ENCODE measurements at places on chromosomes 5 and 9.
A peak's percentile ranks its signal among the peaks of the same experiment; 100 is the strongest.

GRCh38 chr9:95512709-95513095 lies 4.1 kb downstream of the PTCH1 start:
- H3K4me3 ChIP-seq, result peak overlapping the region; percentile 11
- no peak overlapping the region for H3K27ac ChIP-seq
- H3K36me3 ChIP-seq, result peaks cover 6% of the 10 kb centered on the region
- DNase-seq, result no peak
- H3K27me3 ChIP-seq, result peaks cover 68% of the 10 kb centered on the region

DNA sequence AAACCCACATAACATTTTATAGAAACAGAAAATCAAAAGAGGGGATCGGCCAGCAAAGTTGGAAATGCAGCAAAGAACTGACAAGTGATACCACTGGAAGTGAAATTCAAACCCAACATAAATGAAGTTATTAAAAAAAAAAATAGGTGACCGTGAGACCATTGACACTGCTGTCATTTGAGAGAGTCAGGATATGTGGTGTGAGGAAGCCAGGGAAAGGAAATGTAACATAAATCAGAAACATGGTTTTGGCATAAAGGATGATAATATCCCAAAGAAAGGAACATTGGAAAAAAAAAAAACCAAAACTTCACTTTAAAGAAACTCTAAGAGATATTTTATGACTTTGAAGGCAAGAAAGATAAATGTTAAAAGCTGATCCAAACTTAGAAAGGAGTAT lies 312.4 kb upstream of the PIK3R1 start:
- no peak for DNase-seq
- no peak overlapping the region for H3K27ac ChIP-seq
- no peaks in the 10 kb centered on the region for H3K4me1 ChIP-seq
- H3K27me3 ChIP-seq, result no peaks in the 10 kb centered on the region

DNA sequence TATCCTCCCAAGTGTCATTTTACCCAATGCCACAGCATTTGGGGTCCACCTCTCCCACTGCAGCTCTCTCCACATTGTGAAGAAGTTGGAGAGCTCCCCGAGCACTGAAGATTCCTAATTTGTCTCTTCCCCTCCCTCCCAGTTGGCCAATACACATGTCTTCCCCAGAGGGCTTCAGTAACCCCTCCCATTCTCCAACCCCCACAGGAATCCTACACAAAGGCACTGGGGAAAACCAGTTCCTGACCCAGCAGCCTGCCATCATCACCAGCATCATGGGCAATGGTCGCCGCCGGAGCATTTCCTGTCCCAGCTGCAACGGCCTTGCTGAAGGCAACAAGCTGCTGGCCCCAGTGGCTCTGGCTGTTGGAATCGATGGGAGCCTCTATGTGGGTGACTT lies 87.3 kb upstream of the WWC1 start:
- H3K27me3 ChIP-seq, result peaks cover 3% of the 10 kb centered on the region
- H3K36me3 ChIP-seq, result no peaks in the 10 kb centered on the region
- H3K4me3 ChIP-seq, result no peak overlapping the region
- H3K4me1 ChIP-seq, result no peaks in the 10 kb centered on the region
- DNase-seq, result no peak

- peaks cover 15% of the 10 kb centered on the region for H3K4me1 ChIP-seq
- peaks cover 2% of the 10 kb centered on the region for H3K36me3 ChIP-seq
- no peak overlapping the region for H3K27ac ChIP-seq
- peak; percentile 12 for DNase-seq
Measured at GRCh38 chr9:95626885-95627558, 110.3 kb upstream of the PTCH1 start.

DNA sequence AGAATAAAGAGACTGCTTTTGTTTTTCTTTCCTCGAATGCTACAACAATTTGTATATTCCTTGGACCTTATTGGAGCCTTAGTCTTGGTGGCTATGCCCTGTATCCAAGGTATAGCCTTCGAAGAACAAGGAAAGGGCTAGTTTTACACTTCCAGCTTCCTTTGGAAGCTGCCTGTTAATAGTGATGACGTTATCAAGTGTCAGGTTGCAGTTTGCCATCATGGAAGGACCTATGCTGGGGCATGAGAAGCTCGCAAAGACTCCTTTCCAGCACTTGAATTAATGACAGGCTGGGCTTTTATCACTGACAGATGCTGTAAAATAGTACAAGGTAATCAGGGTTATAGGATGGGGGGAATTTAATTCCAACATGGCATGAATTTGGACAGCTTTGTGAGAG lies 157.9 kb downstream of the KDM4C start:
- DNase-seq, result no peak
- peaks cover 16% of the 10 kb centered on the region for H3K4me1 ChIP-seq
- no peak overlapping the region for H3K27ac ChIP-seq
- no peak overlapping the region for H3K4me3 ChIP-seq

DNA sequence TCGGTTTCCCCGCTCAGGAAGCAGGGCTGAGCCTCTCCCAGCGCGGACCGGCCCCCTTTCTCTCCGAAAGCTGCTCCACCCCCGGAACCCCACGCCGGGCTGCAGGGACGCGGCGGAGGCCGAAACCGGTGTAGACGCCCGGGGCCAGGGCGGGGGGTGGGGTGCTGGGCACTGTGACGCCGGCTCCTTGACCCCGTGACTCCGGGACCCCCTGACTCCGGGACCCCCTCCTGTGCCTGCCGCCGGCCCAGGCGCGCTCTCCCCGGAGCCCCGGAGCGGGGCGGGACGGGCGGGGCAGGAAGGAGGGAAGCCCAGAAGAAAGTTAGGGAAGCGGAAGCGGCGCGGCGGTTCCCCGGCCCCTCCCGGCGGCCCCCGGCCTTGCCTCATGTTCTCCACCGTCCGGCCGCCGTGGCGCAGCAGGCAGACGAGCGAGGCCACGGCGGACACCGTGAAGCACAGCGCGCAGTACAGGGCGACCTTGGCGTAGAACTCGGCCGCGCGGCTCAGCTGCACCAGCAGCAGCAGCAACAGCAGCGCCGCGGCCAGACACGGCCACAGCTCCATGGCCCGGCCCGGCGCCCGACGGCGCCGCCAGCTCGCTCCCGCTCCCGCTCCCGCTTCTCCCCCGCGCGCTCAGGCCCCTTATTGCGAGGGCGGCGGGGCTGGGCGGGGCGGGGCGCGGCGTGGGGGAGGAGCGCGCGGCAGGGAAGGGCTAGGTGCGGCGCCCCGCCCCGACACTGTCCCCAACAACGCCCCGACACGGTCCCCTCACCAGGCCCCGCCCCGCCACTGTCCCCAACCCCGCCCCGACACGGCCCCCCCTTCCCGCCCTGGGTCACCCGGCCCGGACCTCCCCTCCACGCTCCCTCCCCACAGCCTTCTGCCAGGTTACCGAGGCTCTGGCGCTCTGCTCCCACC lies at the start of gene AGPAT2:
Gene AGPAT2, minus strand, starts transcription at position 664 of the 918 bp plus-strand sequence. Its CDS starts 100 bp downstream, at position 564.
- H3K4me3 ChIP-seq, result peak within 1 kb of the TSS; percentile 75
- peaks cover 4% of the 10 kb centered on the region for H3K27me3 ChIP-seq
- peak within 1 kb of the TSS; percentile 68 for H3K27ac ChIP-seq
- H3K36me3 ChIP-seq, result no peaks in the 10 kb centered on the region
- peaks cover 5% of the 10 kb centered on the region for H3K4me1 ChIP-seq

- no peak for DNase-seq
- H3K4me3 ChIP-seq, result no peak overlapping the region
- H3K4me1 ChIP-seq, result no peaks in the 10 kb centered on the region
- H3K36me3 ChIP-seq, result no peaks in the 10 kb centered on the region
- H3K27me3 ChIP-seq, result no peaks in the 10 kb centered on the region
Measured at GRCh38 chr5:775961-776861, 8.3 kb downstream of the ZDHHC11B start.

DNA sequence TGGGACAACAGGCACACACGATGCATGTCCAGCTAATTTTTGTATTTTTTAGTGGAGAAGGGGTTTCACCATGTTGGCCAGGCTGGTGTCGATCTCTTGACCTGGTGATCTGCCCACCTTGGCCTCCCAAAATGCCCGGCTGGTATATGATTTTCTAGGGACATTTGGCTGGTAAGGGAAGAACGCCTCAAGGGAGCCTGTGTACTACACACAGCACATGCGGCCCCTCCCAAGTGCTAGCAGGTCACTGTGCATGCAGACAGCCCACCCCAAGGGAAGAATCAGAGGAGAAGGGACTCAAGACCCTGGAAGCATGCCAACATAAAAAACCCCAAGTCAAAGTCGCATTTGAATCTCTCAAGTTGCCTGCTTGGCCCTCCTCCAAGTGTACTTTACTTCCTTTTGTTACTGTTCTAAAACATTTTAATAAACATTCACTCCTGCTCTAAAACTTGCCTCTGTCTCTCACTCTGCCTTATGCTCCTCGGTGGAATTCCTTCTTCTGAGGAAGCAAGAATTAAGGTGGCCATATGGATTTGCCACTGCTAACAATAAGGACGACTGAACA lies 24.3 kb upstream of the OTULINL start:
- no peak for DNase-seq
- H3K4me3 ChIP-seq, result no peak overlapping the region
- H3K27me3 ChIP-seq, result peaks cover 2% of the 10 kb centered on the region

GRCh38 chr5:38104497-38105230 lies 153.7 kb upstream of the EGFLAM start:
- H3K36me3 ChIP-seq, result no peaks in the 10 kb centered on the region
- no peak overlapping the region for H3K27ac ChIP-seq
- H3K4me1 ChIP-seq, result peaks cover 1% of the 10 kb centered on the region
- H3K4me3 ChIP-seq, result no peak overlapping the region

- H3K4me1 ChIP-seq, result peaks cover 58% of the 10 kb centered on the region
- peak; percentile 91 for DNase-seq
- no peak within 1 kb of the TSS for H3K4me3 ChIP-seq
- H3K27me3 ChIP-seq, result peaks cover 3% of the 10 kb centered on the region
- peaks cover 27% of the 10 kb centered on the region for H3K36me3 ChIP-seq
- peak within 1 kb of the TSS; percentile 90 for H3K27ac ChIP-seq
Measured at GRCh38 chr9:114681594-114682332, at the start of gene TEX48. TEX48 (minus strand) TSS chr9:114682192; CDS start chr9:114671723, 10,469 bp downstream.

- H3K4me1 ChIP-seq, result no peaks in the 10 kb centered on the region
- H3K27ac ChIP-seq, result no peak overlapping the region
- H3K36me3 ChIP-seq, result no peaks in the 10 kb centered on the region
- no peaks in the 10 kb centered on the region for H3K27me3 ChIP-seq
Measured at GRCh38 chr5:51806677-51807076, 423.4 kb downstream of the ISL1 start.

GRCh38 chr5:150001660-150002486 lies 1.3 kb downstream of the HMGXB3 start:
- no peaks in the 10 kb centered on the region for H3K27me3 ChIP-seq
- peak overlapping the region; percentile 96 for H3K27ac ChIP-seq
- DNase-seq, result peak; percentile 80
- peaks cover 34% of the 10 kb centered on the region for H3K36me3 ChIP-seq

DNA sequence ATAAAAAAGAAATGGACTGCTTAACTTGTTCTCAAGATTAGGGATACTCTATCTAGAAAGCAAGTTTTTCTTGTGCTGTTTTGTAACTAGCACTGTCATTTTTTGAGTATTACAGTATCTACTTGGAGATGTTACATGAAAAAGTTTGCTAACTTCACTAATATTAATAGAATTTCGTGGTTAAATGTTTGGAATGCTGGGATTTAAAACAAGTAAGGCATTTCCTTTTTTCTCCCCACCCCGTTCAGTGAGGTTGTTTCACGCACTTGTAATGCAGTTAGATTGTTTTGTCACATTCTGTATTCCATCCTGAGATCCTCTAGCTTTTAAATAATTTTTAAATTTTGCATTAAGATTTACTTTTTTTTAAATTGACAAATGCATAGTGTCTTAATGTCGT lies 20.0 kb upstream of the TEK start:
- peaks cover 4% of the 10 kb centered on the region for H3K4me1 ChIP-seq
- no peak for DNase-seq
- H3K27me3 ChIP-seq, result peaks cover 5% of the 10 kb centered on the region
- H3K36me3 ChIP-seq, result no peaks in the 10 kb centered on the region
- no peak overlapping the region for H3K4me3 ChIP-seq

DNA sequence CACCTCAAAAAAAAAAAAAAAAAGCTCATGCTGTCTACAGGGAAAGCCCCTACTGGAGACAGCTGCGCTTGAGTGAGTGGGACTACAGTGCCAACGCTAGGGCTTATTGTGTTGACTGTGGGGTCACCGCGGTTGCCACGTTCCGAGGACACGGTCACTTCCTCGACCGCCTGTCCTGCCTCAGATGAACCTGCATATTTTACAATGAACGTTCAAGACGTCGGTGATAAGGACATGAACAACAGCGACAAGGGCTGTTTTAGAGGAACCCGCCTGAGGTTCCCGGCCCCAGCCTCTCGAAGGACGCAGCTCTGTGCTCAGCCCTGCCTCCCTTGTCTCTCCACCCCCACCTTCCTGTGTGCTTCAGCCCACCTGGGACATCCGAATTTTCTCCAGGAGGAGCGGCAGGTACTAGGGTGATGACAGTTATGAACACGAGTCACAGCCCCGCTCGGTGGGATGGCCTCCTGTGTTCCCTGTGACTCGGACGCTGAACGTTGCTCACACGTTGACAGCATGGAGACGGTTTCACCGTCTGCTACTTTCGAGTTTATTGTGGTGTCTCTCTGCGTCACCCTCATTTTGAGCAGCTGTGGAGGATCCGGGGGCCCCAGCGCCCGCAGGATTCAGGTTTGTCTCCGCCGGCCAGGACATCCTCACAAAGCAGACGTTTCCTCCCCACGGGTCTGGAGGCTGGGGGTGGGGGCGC lies 11.3 kb upstream of the DIPK1B start:
- no peaks in the 10 kb centered on the region for H3K36me3 ChIP-seq
- peak overlapping the region; percentile 49 for H3K4me3 ChIP-seq
- peak overlapping the region; percentile 77 for H3K27ac ChIP-seq
- peaks cover 20% of the 10 kb centered on the region for H3K4me1 ChIP-seq
- peak; percentile 63 for DNase-seq

GRCh38 chr5:151737431-151737830 lies 21.0 kb downstream of the ATOX1 start:
- H3K36me3 ChIP-seq, result peaks cover 4% of the 10 kb centered on the region
- no peak overlapping the region for H3K27ac ChIP-seq
- peaks cover 11% of the 10 kb centered on the region for H3K4me1 ChIP-seq
- no peak for DNase-seq
- H3K4me3 ChIP-seq, result no peak overlapping the region

GRCh38 chr9:120663380-120663779 lies 50.9 kb downstream of the MEGF9 start:
- no peak overlapping the region for H3K27ac ChIP-seq
- peaks cover 2% of the 10 kb centered on the region for H3K27me3 ChIP-seq
- H3K36me3 ChIP-seq, result peaks cover 2% of the 10 kb centered on the region
- no peaks in the 10 kb centered on the region for H3K4me1 ChIP-seq
- no peak for DNase-seq
- H3K4me3 ChIP-seq, result no peak overlapping the region

DNA sequence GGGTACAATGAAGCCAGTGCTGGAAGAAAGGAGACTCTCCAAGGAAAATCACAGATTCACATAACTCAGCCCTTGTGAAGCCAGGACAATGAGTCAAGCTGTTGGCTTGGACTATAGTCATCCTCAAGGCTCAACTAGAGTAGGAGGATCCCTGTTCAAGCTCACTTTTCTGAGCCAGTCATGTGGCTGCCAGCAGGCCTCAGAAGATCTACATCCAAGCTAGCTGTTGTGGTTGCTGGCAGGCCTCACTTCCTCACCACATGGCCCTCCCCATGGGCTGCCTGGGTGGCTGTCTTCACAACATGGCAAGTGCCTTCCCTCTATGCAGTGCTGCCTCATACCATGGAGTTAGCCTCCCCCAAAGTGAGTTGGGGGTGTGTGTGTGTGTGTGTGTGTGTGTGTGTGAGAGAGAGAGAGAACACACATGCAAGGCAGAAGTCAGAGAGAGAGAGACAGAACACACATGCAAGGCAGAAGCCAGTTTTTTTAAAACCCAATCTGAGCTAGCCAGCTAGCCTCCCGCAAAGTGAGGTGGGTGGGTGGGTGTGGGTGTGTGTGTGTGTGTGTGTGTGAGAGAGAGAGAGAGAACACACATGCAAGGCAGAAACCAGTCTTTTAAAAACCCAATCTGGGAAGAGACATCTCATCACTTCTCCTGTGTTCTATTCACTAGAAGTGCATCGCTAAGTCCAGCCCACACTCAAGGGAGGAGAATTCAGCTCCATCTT lies 17.1 kb downstream of the SCAI start:
- H3K4me3 ChIP-seq, result peak overlapping the region; percentile 55
- peak; percentile 92 for DNase-seq
- H3K4me1 ChIP-seq, result peaks cover 36% of the 10 kb centered on the region
- H3K27me3 ChIP-seq, result no peaks in the 10 kb centered on the region

Data from activated CD4-positive, alpha-beta T cell treated with anti-CD3 and anti-CD28 coated beads, Interleukin-2, amount 10 ng/mL, durations not matched to agents 7 days and 5 days (primary cell).